Left lobe of liver (tissue), 2 donors: ENCODE measurements at places on chromosomes 2 and 18.

DNA sequence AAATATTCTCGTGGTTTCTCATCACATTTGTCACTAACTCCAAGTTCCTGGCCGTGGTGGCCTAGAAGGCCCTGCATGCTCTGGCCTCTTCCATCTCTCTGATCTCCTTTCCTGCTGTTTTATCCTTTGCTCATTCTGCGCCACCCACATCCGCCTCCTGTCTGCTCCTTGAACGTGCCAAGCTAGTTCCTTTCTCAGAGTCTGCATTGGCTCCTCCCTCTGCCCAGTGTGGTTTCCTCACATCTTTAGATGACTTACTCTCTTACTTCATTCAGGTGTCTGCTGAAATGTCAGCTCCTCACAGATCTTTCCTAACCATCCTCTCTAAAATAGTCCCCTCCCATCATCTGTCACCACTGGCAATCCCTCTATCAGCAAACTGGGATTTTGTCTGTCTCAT lies 158.6 kb upstream of the RBMS1 start:
- no peak for DNase-seq

DNA sequence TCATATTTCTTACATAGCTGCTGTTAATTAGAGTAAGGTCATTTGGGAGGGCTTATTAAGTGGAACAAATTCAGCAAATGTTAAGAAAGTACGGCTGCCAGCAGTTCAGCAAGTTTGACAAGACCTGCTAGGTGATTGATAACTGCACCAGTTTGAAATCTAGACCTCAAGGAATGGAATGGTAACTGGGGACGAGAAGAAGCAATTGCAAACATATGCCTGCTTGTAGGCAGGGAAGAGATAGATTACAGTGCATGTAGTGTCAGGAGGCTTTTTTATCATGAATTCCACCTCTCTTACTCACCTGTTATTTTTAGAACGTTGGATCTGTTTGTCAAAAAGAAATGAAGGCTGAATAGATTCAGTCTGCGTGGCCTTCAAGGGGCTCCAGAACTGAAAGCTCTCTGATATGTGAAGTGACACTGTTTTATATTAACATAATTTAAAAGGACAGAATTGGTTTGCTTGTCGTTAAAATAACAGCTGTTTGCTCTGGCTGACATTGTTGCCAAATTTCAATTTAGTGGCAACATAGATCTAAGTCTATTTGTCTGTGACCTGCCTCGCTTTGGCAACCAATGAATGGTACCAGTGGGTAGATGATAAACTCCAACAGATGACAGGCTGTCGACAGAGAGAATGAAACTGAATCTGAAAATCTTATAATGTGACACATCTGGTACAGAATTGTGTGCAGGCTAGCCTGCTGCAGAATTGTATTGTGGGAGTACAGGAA lies 199.3 kb downstream of the ZNF407 start:
- peak; percentile 69 for DNase-seq

- DNase-seq: no peak
Measured at GRCh38 chr18:75316223-75316622, 105.6 kb downstream of the TSHZ1 start.

- no peak for DNase-seq
Measured at GRCh38 chr18:34661464-34662087, 48.5 kb upstream of the DTNA start.

GRCh38 chr2:206642075-206643025 lies at the start of gene FAM237A:
Gene FAM237A (plus strand): TSS chr2:206642487. CDS start chr2:206644237, 1,750 bp downstream.
- DNase-seq: peak; percentile 44

- DNase-seq: no peak
Measured at GRCh38 chr2:29367986-29368658, 252.9 kb downstream of the CLIP4 start.

- DNase-seq: no peak
Measured at GRCh38 chr18:35201256-35201931, 39.4 kb upstream of the ZNF397 start.

DNA sequence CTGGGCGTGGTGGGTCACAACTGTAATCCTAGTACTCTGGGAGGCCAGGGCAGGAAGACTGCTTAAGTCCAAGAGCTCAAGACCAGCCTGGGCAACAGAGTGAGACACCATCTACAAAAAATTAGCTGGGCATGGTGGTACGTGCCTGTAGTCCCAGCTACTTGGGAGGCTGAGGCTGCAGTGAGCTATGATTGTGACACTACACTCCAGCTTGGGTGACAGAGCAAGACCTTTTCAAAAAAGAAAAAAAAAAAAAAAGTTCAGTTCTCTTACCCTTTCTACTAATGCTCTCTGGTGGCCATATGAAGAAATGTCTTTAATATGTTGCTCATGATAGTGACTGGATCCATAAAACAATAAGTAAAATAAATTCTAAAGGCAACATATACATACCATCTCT lies 14.9 kb downstream of the TYW5 start:
- no peak for DNase-seq

DNA sequence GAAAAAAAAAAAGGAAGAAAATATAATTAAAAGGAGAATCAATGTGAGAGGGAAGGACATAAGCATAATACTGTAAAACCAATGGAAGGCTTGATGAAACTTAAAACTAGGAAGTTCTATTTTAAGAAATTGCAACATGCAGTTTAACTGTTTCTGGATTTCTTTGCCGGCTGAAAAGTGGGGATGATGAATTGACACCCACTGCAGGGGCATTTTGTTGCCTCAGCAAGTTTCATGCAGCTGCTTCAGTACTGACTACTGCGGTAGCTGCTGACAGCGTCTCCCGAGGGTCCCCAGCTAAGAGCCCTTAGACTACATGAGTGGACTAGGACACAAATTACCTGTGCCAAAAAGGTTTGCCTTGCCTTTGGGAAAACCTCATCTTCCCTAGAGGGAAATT lies 69.2 kb downstream of the B3GNT2 start:
- no peak for DNase-seq

- DNase-seq: peak; percentile 95
Measured at GRCh38 chr2:46847185-46847710, 68.4 kb downstream of the MCFD2 start.

DNA sequence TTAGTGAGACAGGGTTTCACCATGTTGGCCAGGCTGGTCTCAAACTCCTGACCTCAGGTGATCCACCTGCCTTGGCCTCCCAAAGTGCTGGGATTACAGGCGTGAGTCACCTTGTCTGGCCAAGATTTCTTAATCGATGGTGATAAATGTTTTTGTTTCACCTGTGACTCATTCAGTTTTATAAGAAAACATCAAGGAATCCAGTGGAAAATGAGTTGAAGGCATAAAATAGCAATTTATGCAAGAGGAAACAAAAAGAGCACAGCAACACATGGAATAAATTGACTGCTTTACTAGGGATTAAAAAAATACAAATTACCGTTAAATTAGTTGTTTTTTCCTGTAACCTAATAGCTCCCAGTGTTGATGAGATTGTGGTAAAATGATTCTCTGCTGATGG lies 80.2 kb downstream of the CDK15 start:
- DNase-seq: no peak

DNA sequence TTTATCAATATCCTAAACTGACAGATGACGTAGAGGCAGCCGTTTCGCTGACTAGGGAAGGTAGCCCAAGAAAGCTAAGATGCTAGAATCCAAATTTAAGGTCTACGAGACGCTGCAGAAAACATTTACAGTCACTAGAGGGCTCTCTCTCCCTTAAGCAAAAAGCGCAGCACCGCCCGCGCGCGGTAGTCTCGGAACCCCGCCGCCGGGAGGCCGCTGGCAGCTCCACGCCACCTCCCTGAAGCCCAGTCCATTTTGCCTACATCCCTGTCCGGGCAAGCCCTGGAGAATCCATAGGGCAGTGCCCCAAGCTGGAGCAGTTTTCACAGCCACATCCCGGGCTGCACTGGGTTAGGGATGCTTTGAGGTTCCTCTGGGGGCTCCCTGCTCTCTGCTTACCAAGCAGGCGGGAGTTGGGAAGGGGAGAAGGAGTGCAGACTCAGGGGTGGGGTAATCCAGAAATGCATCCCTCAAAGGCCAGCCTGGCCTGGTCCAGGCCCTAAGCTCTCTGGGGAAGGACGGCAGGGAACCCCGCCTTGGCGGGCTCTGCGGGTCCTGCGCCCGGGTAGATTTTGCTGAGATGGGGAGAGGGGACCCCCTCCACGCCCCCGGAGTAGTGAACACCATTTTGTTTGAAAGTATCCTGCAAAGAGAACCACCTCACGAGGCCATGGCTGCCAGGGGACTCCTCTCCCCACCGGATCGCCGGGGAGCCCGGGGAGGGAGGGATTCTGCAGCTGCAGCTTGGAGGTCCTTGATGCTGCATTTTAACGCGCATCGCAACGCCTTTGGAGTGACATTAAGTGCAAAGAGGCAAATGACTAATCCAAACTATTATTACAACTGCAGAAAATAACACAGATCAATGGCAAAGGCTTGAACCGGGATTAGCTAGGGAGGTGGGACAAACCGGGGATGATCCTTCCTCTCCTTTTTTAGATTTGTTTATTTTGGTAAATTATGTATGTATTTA lies 1.3 kb upstream of the DPYSL5 start:
- DNase-seq: peak; percentile 62
